Right renal cortex interstitium (tissue), 3 donors: ENCODE measurements at places on chromosomes 1 and 21. TPM values are rescaled to one million over a fixed set of nuclear protein-coding genes. Genes with fewer than 3 reads are reported as not detected.

DNA sequence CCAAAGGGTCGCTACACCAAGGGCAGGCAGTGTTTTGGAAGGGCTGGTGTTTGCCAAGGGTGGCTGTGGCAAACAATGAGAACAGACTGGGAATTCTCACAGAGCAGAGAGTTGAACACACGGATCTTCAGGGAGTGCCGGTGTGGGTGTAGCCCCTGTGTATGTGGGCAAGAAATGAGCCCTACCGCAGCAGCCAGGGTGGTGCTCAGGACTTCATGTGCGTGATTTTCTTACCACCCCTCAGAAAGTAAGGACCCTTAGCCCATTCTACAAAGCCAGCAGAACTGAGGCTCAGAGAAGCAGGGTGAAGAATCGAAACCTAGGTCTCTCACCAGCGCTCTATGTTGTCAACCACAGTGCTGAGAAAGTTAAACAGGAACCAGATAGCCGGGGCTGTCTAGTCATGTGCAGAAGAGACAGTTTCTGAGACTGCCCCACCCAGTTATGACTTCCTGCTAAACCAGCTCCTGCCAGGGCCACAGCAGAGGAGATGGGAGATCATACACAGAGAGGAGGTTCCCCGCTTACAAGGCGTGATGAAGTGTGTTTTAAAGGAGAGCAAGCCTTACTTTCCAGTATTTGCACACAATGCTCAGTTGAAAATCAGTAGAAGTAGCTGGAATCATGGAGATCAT is 21.9 kb upstream of the MORC3 start:
- DNase-seq: no peak

GRCh38 chr1:54464477-54465146 is 58.4 kb upstream of the SSBP3 start:
- no peak for DNase-seq

DNA sequence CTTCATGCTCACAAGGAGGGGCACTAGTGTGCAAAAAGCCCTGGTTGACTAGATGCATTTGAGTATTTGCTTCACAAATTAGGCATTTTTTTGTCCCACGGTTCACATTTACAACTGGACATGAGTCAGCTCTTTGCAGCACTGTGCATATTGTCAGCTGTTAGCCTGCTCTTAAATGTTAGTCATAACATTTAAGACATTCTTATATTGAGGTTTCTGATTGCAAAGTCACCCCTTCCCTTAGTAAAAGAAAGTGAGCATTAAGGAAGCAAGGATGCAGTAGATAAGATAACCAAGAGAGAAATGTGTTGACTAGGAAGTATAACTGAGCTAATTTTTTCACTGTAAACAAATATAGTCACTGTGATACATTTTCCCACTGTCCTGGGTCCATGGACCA is 132.6 kb upstream of the CTTNBP2NL start:
- no peak for DNase-seq

DNA sequence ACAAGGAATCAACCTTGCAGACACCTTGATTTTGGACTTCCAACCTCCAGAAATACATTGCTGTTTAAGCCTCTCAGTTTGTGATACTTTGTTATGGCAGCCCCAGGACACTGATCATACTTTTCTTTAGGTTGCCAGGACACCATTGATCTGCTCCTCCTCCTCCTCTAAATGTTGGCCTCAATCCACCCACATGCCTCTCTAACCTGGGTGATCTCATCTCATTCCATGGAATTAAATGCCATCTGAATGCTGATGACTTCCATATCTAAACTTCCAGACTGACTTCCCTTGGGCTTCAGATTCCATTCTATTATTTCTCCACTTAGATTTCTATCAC is 7.4 kb upstream of the PPP1R15B start:
- no peak for DNase-seq

DNA sequence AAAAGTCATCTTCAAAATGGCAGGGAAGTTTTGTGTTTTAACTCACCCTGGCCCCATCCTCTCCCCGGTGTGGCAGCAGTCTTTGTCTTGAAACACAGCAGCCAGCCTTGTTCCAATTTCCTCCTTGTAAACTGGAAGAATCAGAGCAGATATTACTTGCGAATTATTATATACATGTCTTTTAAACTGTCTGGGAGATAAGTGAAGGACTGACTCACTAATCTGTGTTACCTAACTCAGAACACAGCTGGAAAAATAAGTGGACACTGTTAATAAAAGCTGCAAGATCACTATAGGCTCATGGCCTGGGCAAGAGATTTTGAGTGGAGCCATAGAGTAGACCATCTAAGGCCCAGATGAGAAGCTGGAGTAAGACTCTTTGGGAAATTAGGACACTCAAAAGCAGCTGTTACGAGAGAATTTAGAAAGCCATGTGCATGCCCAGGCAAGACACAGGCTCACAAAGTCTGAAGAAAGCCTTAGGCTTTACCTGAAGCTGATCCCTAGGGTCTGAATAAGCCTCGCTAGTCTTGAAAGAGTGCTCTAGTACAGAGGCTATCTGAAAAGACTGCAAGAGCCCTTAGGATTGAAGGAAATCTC is 233.0 kb upstream of the RAB4A start:
- DNase-seq: no peak

- no peak for DNase-seq
Observed at GRCh38 chr1:115838431-115839028, 2.4 kb downstream of the NHLH2 start.

DNA sequence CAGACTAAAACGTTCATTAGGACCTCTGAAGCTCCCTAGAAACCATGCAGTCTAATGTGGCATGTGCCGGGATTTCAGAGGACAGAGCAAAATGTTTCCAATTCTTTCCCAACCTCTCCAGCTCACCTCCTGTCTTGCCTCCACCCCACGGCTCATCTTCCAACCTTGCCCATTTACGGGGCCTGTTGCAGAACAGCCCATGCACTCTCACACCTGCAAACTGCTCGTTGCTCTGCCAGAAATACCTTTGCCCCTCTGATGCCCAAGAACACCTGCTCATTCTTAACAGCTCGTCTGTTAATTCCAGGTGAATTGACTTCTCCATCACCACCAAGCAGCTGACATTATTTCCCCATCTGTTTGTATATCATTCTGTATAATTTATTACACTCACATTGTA is 53.9 kb upstream of the LBR start:
- DNase-seq: no peak

- no peak for DNase-seq
Observed at GRCh38 chr1:54354899-54355298, 51.3 kb downstream of the SSBP3 start.

DNA sequence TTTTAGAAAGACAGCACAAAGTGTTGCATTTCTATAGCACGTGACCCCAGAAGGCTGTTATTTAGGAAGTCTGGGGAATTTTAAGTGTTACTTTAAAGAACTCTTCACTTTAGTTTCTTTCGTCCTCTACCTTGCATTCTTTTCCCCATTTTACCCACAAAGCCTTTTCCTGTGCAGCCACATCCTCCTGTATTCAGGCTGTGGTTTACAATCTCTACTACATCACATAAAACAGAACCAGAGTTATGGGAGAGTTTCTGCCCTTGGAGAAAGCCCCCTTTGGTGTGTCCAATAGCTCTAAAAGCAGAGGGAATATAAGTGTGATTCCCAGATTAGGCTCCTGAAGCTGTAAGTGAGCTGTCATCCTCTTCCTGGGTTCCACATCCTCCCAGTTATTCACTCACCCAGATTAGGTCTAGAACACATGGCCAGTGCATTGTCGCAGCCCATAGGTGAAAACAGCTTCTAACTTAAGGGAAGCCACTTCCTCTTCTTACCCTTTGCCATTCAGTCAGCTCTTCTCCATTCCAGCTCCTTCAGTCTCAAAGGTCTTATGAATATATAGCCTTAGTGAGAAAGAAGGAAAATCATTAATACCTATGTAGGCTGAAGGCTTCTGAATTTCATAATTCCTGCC is 171.1 kb downstream of the PIGK start:
- DNase-seq: no peak

DNA sequence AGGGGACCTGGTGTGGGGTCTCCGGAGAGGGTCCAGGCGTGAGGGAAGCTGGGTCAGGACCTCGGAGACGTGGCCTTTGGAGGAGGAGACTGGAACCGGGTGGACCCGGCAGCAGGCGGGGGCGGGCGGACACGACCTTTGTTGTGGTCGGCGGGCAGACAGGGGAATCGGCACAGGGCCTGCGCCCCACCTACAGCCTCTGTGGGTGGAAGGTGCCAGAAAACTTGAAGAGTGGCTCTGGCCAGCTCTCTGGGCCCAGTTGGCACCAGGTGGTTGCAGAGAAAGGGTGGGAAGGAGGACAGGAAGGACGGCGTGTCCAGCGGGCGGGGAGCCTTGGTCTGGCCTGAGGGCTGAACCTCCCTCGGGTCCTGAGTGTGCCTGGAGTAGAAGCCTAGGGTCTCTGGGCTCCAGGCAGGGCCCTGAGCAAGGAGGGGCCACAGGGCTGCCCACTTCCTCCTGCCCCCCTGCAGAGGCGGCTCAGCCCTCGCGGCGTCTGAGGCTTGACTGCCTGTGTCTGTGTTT is 7.7 kb upstream of the TTLL10 start:
- no peak for DNase-seq

DNA sequence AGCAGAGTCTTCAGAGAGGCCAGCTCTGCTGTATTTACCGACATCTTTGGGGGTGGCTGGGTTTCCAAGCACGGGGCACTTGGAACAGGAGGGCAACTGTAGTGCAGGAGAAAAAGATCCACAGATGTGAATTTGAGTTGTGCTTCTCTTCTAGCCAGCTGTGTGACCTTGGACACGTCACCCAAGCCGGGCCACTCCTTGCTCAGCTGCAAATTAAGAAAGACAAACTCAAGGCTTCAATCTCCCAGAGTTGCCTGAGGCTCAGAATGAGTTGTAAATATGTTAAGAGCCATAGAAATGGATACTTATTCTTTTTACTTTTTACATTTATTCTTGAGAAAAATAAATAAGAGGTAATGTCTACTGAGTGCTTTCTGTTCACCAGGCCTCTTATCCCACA is 24.3 kb downstream of the GRIK3 start:
- DNase-seq: no peak

DNA sequence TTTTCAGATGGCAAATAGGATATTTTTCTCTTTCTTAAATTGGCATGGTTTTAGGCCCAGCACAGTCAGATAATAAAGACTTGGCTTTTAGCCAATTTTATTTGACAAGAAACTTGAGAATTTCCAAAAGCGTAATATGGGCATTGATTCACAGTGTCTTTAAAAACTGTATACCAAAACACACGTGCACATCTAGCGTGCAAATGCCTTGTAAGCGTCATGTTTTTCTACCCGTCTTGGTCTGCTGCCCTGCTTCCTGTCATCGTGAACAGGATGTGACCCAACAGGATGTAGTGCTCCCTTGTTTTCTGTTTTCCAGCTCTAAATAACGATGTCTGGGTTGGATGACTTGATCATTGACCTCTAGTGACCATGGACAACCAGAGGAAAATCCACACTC is 24.7 kb upstream of the SLC44A3 start:
- no peak for DNase-seq

GRCh38 chr1:2861988-2862813 is 60.7 kb upstream of the TTC34 start:
- no peak for DNase-seq

- DNase-seq: no peak
Observed at GRCh38 chr1:150688763-150689162, 8.2 kb downstream of the GOLPH3L start.

GRCh38 chr1:202160377-202160940 is at the start of gene PTPN7:
Gene PTPN7 (minus strand): TSS chr1:202160602. CDS start chr1:202159402, 1,200 bp downstream.
- no peak for DNase-seq

GRCh38 chr1:1304331-1305299 is 3.1 kb downstream of the ACAP3 start:
- no peak for DNase-seq

DNA sequence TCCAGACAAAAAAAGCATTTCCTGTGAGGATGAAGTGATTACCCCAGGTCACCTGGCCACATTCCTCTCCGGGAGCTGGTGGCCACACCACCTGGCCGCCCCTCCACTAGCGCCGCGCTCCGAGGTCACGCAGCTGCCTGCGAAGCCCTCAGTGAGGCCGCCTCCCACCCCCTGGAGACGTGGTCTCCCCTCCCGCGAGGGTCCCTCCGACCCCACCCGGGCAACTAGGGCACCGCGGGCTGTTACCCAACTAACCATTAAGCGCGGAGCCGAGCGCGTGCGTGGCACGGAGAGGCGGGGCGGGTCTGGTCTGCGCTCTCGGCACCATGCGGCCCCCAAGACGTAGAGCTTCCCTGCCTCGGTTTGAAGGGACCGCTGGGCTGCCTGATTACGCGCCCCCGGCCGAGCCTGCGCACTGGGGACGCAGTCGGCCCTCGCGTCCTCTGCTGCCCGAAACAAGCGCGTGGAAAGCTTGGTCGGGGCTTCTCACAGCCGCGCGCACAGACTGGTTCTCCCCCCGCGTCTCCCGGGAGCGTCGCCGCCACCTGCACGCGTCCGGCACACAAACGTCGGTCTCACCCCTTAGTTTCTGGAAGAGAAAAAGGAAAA is 106.5 kb downstream of the SLC16A1 start:
- DNase-seq: peak; percentile 36

The SPATA46 gene
- polyA plus RNA-seq: 0.42 TPM

The OR2L2 gene
- polyA plus RNA-seq: 0.07 TPM

The GREM2 gene
- 0.83 TPM for polyA plus RNA-seq

The CEP170 gene
- 55.2 TPM for polyA plus RNA-seq

The DENND2D gene
- 17.7 TPM for polyA plus RNA-seq

The TAS1R1 gene
- polyA plus RNA-seq: 0.17 TPM

The SYPL2 gene
- 10.0 TPM for polyA plus RNA-seq

The HSD3B1 gene
- polyA plus RNA-seq: 0.44 TPM

The TIAM1 gene
- polyA plus RNA-seq: 12.9 TPM

The GABRD gene
- 1.8 TPM for polyA plus RNA-seq
